ENCODE measurements at places on chromosomes 4 and X.
A peak's percentile ranks its signal among the peaks of the same experiment; 100 is the strongest.

GRCh38 chrX:20665481-20665880 lies 398.8 kb upstream of the RPS6KA3 start:
- H3K4me1 ChIP-seq = no peaks in the 10 kb centered on the region
- no peak overlapping the region for H3K4me3 ChIP-seq
- no peak for DNase-seq
- no peak overlapping the region for H3K27ac ChIP-seq
- no peaks in the 10 kb centered on the region for H3K36me3 ChIP-seq

GRCh38 chr4:6848717-6849305 lies 60.8 kb upstream of the TBC1D14 start:
- DNase-seq = no peak
- peaks cover 8% of the 10 kb centered on the region for H3K36me3 ChIP-seq
- H3K4me3 ChIP-seq = no peak overlapping the region
- H3K4me1 ChIP-seq = no peaks in the 10 kb centered on the region
- H3K27me3 ChIP-seq = no peaks in the 10 kb centered on the region

DNA sequence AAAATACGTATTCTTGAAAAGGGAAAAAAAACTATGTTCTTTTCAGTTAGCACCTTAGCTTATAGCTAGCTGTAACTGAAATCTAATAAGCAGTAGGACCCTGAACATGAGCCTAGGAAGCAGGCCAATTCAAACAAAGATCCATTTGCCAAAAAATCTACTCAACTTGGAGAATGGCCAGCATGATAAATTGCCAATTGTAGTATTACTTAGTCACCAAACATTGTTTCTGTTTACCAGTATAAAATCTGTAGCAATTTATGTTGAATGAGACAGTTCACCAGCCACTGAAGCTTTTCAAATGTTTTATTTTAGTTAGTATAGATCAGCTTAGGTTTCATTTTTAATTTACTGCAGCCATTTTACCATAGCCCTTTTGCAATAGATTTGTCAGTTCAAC lies 323.6 kb upstream of the DIPK2B start:
- H3K36me3 ChIP-seq = no peaks in the 10 kb centered on the region
- no peaks in the 10 kb centered on the region for H3K27me3 ChIP-seq
- no peak for DNase-seq
- H3K27ac ChIP-seq = no peak overlapping the region

DNA sequence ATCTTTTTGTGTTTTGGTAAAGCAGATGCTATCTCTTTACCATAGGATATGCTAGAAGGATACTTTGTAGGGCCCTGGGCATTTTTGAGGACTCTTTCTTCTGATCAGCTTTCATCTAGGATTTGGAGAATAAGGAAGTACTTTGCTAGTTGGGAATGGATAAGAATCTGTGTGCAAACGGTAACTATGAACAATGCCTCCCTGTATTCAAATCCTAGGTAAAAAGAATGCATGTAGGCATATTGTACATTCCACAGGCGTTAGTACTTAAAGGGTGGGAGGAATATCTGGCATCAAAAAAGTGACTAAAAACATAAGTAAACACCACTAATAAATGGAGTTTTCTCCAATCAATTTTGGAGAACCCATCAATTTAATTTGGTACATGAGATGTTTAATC lies 59.7 kb downstream of the SH3BGRL start:
- no peaks in the 10 kb centered on the region for H3K4me1 ChIP-seq
- H3K27me3 ChIP-seq = no peaks in the 10 kb centered on the region
- H3K27ac ChIP-seq = no peak overlapping the region
- no peak overlapping the region for H3K4me3 ChIP-seq
- no peaks in the 10 kb centered on the region for H3K36me3 ChIP-seq

- no peaks in the 10 kb centered on the region for H3K27me3 ChIP-seq
- H3K4me1 ChIP-seq = peaks cover 15% of the 10 kb centered on the region
- H3K36me3 ChIP-seq = peaks cover 6% of the 10 kb centered on the region
- DNase-seq = no peak
These were observed 178 bp downstream of the NELFA start for GRCh38 chr4:2008671-2008920.

DNA sequence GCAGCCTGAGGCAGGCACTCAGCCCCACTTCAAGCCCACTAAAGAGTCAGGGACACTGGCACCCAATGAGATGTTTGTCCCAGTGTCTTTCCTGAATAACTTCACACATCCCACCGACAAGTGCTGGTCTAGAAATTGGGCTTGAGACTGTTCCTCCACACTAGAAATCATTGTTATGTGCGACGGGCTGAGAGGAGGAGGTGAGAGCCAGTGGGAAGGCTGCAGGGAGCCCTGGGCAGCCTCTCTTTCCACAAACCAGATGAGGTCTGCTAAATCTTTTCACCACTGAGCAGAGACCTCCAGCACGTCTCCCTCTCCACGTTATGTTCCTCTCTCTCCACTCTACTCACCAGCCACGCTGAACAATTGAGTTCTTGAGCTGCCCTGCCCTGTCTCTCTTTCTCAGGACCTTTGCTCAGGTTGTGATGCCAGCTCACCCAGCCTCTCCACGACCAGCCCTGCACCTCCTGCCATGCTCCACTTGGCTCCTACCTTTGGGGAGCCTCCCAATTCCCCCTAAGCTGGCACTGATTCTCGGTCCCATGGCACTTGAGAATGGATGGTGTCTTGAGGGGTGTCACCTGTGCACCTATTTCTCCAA lies 8.4 kb downstream of the SCD5 start:
- no peak overlapping the region for H3K27ac ChIP-seq
- no peaks in the 10 kb centered on the region for H3K27me3 ChIP-seq
- DNase-seq = no peak
- H3K4me1 ChIP-seq = no peaks in the 10 kb centered on the region

GRCh38 chr4:169080981-169081380 lies 70.9 kb upstream of the CBR4 start:
- DNase-seq = no peak
- H3K27ac ChIP-seq = no peak overlapping the region
- H3K4me1 ChIP-seq = peaks cover 3% of the 10 kb centered on the region

GRCh38 chr4:109395694-109396093 lies 37.9 kb upstream of the SEC24B start:
- no peaks in the 10 kb centered on the region for H3K36me3 ChIP-seq
- no peak for DNase-seq
- H3K4me3 ChIP-seq = no peak overlapping the region
- H3K4me1 ChIP-seq = no peaks in the 10 kb centered on the region
- no peaks in the 10 kb centered on the region for H3K27me3 ChIP-seq
- H3K27ac ChIP-seq = no peak overlapping the region

GRCh38 chr4:98747393-98748091 lies 89.1 kb upstream of the TSPAN5 start:
- H3K4me1 ChIP-seq = no peaks in the 10 kb centered on the region
- H3K4me3 ChIP-seq = no peak overlapping the region
- H3K27ac ChIP-seq = no peak overlapping the region
- H3K36me3 ChIP-seq = no peaks in the 10 kb centered on the region
- no peaks in the 10 kb centered on the region for H3K27me3 ChIP-seq
- DNase-seq = no peak

DNA sequence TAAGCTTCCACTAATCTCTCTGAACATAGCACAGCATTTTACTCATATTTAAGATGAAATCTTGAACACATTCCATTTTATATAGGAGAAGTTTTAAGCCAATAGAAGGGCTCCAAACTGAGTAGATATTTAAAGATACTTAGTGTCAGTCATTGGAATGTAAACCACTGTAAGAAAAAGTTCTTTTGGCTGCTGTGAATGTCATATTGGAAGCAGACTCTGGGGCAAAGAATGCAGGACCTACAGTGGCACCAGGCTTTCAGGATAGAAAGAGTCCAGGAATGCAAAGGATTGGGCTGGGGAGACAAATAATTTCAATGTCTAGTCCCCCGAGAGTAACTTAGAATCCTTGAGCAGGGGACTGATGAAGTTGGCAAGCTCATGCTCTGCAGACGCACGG lies 1047.7 kb downstream of the STIM2 start:
- H3K36me3 ChIP-seq = no peaks in the 10 kb centered on the region
- H3K4me3 ChIP-seq = no peak overlapping the region
- H3K27me3 ChIP-seq = no peaks in the 10 kb centered on the region
- no peak overlapping the region for H3K27ac ChIP-seq
- no peaks in the 10 kb centered on the region for H3K4me1 ChIP-seq

- H3K4me1 ChIP-seq = no peaks in the 10 kb centered on the region
- no peak overlapping the region for H3K27ac ChIP-seq
- H3K36me3 ChIP-seq = peaks cover 3% of the 10 kb centered on the region
- no peak for DNase-seq
- no peak overlapping the region for H3K4me3 ChIP-seq
- H3K27me3 ChIP-seq = no peaks in the 10 kb centered on the region
These were observed 52.4 kb downstream of the HPGDS start for GRCh38 chr4:94290245-94290644.

GRCh38 chr4:108465886-108466500 lies 154.4 kb upstream of the RPL34 start:
- no peak overlapping the region for H3K27ac ChIP-seq
- H3K27me3 ChIP-seq = no peaks in the 10 kb centered on the region
- H3K4me3 ChIP-seq = no peak overlapping the region
- H3K4me1 ChIP-seq = no peaks in the 10 kb centered on the region

DNA sequence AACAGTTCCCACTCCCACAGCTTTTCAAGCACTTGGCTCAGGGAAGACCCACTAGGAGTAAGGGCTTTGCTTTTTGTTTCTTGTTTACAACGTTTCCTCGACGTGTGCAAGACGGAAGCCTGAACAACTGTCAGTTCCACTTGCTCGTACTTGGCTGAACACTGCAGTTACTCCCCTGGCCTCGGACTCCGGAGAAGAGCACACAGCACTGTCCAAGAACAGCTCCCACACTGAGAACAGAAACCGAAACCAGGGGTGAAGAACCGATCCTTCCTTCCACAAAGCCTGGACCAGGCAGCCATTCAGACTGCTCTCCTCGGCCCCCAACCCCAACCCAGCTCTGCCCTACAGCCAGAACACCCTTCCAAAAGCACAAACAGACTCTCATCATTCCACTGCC lies 25.5 kb downstream of the IRF2 start:
- DNase-seq = no peak
- H3K36me3 ChIP-seq = no peaks in the 10 kb centered on the region
- H3K4me3 ChIP-seq = peak overlapping the region; percentile 8
- H3K4me1 ChIP-seq = peaks cover 9% of the 10 kb centered on the region
- no peak overlapping the region for H3K27ac ChIP-seq

DNA sequence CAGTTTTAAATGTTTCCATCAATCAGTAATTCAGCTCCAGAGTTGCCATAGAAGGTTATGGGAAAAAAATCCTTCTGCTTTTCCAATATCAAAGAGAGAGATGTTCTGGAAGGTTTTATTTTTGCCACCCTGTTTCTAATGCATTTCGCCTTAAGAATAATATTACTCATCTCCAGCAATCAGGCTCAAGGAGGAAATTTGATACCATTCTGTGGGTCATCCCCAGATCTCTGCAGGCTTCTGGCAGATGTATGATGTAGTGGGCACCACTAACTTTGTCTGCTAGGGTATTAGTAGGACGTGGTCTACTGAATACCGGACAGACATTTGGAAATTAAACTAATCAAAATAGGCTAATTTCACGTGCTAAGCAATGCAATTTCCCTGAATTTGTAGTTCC lies 645.4 kb upstream of the TENM3 start:
- H3K36me3 ChIP-seq = no peaks in the 10 kb centered on the region
- DNase-seq = no peak
- no peak overlapping the region for H3K4me3 ChIP-seq
- no peaks in the 10 kb centered on the region for H3K4me1 ChIP-seq
- no peak overlapping the region for H3K27ac ChIP-seq

GRCh38 chr4:108141213-108141950 lies 27.4 kb downstream of the LEF1 start:
- H3K27ac ChIP-seq = no peak overlapping the region
- DNase-seq = no peak
- peaks cover 35% of the 10 kb centered on the region for H3K4me1 ChIP-seq
- H3K4me3 ChIP-seq = peak overlapping the region; percentile 13
- H3K36me3 ChIP-seq = no peaks in the 10 kb centered on the region

GRCh38 chrX:19291086-19291485 lies 52.6 kb upstream of the PDHA1 start:
- no peaks in the 10 kb centered on the region for H3K36me3 ChIP-seq
- H3K27me3 ChIP-seq = no peaks in the 10 kb centered on the region
- no peak for DNase-seq
- H3K4me1 ChIP-seq = no peaks in the 10 kb centered on the region

- no peaks in the 10 kb centered on the region for H3K4me1 ChIP-seq
- no peaks in the 10 kb centered on the region for H3K36me3 ChIP-seq
- H3K27ac ChIP-seq = no peak overlapping the region
These were observed 5.9 kb downstream of the ENAM start for GRCh38 chr4:70634482-70634881.

DNA sequence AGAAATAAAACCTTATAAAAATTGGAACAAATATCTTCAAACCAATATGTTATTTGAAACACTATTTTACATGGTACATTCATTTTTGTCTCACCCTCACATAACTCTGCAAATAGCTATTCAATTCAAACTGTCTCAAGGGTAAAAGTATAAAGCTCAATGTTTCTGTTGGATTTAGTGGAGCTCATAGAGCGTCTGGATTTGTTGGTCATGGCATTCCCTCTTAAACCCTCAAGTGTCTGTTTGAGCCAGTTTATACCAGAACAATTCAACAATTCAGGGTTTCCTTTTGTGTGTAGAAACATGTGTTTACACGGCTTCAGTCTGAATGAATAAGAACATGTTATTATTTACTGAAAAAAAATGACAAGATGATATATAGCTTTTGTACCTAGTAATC lies 161.6 kb downstream of the PCDH18 start:
- no peaks in the 10 kb centered on the region for H3K36me3 ChIP-seq
- H3K27me3 ChIP-seq = no peaks in the 10 kb centered on the region

DNA sequence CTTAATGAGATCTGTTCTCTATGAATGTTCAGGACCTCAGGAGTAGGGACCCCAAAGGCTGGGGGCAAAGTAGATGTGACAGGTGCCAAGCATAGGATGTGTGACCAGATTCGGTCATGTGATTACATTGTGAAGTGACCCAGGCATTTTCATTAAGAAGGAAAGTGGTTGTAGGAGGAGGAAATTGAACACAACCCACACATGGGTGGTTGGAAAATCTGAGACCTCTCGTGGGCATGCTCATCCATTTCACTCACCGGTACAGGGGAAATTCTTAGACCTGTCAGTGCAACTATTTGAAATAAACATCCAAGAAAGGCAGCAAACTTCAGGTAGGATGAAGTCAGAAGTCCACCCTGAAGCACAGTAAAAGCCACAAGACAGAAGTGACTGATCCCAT lies 43.5 kb upstream of the CD99 start:
- DNase-seq = no peak
- H3K27ac ChIP-seq = no peak overlapping the region
- peaks cover 4% of the 10 kb centered on the region for H3K36me3 ChIP-seq
- H3K4me3 ChIP-seq = no peak overlapping the region

DNA sequence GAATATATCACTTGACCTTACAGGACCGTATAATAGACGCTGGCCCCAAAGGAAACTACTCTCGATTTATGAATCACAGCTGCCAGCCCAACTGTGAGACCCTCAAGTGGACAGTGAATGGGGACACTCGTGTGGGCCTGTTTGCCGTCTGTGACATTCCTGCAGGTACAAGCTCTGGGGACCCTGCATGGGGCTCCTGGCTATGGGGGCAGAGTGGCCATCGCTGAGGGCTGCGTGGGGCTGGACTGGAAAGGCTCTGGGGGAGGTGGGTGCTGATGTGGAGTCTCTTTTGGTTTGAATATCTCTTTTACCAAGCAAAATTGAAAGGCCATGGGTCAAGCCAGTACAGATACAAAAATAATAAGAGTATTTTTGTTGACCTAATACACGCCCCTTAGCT lies 33.9 kb downstream of the NELFA start:
- no peak for DNase-seq
- H3K36me3 ChIP-seq = peaks cover 41% of the 10 kb centered on the region
- H3K4me1 ChIP-seq = no peaks in the 10 kb centered on the region
- H3K4me3 ChIP-seq = no peak overlapping the region

- no peaks in the 10 kb centered on the region for H3K27me3 ChIP-seq
- no peaks in the 10 kb centered on the region for H3K36me3 ChIP-seq
- DNase-seq = no peak
- H3K27ac ChIP-seq = no peak overlapping the region
- no peak overlapping the region for H3K4me3 ChIP-seq
- no peaks in the 10 kb centered on the region for H3K4me1 ChIP-seq
These were observed 49.3 kb downstream of the SLC10A7 start for GRCh38 chr4:146472404-146472803.

All from effector memory CD4-positive, alpha-beta T cell (primary cell).